ENCODE measurements at places on chromosomes 3 and 15. TPM values are rescaled to one million over a fixed set of nuclear protein-coding genes. Genes with fewer than 3 reads are reported as not detected.

GRCh38 chr3:97689962-97690361 lies 74.6 kb upstream of the ARL6 start:
- no peak for DNase-seq

GRCh38 chr3:186917512-186918312 lies 12.6 kb upstream of the ST6GAL1 start:
- DNase-seq = no peak

DNA sequence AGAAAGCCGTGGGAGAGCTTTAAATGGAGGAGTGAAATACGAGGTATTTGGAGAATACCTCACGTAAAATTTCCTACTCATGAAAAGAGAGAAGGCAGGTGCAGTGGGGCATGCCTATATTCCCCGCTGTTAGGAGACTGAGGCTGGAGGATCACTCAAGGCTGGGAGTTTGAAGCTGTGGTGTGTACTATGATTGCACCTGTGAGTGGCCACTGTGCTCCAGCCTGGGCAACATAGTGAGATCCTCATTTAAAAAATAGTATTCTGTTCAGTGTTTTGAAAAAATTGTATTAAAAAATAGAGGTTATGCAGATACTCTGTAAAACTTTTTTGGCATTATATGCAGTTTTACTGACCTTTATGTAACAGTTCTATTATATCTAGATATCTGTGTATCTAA lies 20.0 kb downstream of the UBE2E1 start:
- no peak for DNase-seq

DNA sequence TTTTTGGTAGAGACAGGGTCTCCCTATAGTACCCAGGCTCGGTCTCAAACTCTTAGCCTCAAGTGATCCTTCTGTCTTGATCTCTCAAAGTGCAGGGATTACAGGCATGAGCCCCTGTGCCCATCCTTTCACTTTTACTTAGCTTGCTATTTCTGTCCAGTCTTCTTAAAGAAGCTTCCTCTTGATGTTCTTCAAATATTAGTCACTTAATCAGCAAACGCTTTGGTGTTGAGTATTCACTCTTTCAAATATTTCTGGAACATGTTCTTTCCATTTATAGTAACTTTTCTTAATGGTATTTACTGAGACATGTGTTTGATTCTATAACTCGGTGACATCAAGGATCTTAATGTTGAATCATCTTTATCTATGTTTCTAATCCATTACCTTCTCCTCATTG lies 122.1 kb downstream of the CNTN6 start:
- no peak for DNase-seq

GRCh38 chr3:177449360-177450006 lies 252.2 kb upstream of the TBL1XR1 start:
- DNase-seq = no peak

GRCh38 chr3:172216911-172217310 lies 177.5 kb downstream of the FNDC3B start:
- no peak for DNase-seq

DNA sequence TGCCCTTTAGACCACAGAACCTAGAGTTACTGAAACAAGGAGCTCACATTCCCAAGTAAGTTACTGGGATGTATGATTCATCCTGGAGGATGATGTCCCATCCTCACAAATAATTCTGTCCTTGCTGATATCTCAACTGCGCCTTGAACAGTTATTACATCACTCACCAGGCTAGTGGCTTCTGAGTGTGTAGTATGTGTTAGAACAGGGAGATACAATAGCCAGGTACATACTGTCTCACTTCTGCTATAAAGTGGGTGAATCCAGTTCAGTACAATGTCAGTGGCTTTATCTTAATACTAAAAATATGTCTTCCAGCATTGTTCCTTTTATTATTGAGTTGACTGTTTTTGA lies 483.2 kb upstream of the FRG2C start:
- DNase-seq = no peak

DNA sequence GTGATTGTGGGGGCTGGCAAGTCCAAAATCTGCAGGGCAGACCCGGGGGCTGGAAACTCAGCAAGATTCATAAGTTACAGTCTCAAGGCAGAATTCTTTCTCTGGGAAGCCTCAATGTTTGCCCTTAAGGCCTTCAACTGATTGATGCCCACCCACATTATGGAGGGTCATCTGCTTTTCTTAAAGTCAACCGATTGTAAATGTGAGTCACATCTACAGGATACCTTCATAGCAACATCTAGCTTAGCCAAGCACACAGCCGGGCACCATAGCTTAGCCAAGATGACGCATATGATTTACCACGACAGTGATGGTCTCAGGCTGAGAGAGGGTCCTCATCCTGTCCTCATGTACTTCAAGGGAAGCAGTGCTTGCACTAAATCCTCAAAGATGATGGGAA lies 43.5 kb downstream of the IDH2 start:
- no peak for DNase-seq

DNA sequence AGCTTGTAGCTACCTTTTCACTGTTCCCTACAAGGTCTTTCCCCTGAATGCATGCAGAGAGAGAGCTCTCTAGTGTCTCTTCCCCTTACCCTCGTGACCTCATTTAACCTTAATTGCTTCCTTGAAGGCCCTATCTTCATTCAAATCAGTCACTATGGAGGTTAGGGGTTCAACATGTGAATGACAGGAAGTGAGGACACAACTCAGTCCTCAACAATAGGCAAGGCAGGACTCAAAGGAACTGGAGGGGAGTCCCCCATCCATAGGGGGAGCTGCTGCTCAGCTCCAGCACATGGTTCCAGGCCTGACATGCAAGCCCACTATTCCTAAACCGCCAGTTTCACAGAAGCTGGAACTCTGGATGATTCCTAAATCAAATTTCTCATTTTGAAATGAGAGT lies 33.8 kb upstream of the GYG1 start:
- no peak for DNase-seq

- DNase-seq = no peak
These were observed 228.2 kb upstream of the BHLHE40 start for GRCh38 chr3:4751029-4751501.

GRCh38 chr3:12508291-12508700 lies 24.0 kb downstream of the TSEN2 start:
- no peak for DNase-seq

DNA sequence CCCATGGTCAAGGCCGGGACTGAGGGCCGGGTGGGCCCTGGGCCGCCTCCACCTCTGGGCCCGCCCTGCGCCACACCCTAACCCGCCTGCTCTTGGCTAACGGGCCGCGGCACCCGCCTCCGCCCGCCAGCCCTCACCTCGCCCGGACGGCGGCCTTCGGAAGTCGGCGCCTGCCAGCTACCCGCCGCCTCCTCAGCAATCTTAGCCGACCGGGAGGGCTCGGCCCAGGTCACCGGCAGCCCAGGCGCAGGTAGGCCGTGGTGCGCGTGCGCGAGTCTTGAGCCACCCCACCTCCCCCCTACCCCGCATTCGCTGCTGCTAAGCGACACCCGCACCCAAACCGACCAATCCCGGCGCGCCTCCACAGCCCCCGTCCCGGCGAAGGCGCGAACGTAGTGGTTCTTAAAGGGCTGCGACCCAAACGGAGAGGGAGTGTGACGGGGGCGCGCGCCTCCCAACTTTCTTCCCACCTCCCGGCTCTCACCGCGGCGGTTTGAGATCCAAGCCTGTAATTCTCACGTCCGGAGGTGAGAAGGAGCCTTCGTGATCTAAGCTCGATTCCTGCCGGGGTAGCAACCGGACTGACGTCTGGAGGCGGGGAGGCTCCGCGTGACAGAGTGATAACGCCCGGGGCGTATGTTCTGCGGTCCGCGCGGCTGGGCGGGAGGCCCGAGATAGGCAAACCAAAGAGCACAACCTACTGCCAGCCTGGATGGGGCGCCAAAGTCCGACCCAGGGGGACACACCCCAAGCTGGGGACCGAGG lies at the start of gene SEC22C:
SEC22C (minus strand) TSS at position 259 of the 765 bp plus-strand sequence. CDS start 12,921 bp downstream, outside the sequence.
- DNase-seq = peak; percentile 96

DNA sequence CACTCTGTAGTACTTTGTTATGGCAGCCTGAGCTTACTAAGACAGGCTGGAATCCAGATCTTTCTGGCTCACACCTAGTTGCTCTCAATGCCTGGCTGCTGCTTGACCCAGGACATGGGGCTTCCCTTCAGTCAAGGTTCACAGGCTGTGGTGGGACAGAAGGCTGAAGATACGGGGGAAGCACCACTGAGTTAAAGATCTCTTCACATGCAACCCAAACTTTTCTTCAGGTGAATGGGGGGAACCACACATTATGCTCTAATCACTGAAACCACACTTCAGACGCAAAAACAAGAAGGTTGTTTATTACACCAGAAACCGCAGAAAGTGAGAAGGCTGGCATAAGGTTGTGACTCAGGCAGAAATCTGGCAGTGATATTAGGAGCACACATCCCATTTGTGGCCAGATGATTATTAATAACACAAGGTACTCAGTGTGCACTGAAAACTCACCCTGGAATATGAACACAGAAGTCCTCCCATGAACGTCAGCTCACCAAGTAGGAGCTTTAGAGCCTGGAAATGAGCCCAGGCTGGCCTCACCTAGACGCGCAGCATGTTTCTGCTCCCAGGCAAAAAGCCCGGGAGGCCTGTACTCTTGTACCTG lies 230.5 kb upstream of the CHRNA7 start:
- no peak for DNase-seq

DNA sequence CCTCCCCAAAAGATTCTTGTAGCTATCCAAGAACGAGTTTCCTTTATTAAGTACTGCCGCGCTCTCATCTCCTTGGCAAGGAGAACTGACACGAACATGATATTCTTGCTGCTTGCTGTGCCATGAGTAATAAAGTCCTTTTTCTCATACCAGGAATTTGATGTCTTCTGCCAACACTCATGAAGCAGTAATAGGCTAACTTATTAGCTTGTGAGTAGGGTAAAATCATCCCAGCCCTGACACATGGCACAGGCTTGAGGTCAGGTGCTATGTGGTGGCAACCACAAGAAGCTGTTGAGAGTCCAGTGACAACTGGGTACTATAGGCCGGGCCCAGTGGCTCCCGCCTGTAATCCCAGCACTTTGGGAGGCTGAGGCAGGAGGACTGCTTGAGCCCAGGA lies 22.7 kb upstream of the UBXN7 start:
- DNase-seq = no peak

DNA sequence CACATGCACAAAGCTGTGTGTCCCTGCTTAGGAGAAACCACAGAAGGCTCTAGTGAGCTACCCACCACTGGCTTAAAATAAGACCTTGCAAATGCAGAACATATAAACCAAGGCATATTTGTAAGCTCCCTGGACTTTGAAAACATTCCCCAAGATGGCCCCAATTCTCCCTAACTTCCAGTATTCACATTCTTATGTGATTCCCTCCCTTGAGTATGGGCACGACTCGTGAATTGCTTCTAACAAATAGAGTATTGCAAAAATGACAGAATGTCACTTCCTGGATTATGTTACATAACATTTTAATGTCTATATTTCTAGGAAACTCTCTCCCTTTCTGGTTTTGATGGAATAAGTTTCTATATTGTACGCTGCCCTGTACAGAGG lies 131.8 kb upstream of the MCTP2 start:
- DNase-seq = no peak

DNA sequence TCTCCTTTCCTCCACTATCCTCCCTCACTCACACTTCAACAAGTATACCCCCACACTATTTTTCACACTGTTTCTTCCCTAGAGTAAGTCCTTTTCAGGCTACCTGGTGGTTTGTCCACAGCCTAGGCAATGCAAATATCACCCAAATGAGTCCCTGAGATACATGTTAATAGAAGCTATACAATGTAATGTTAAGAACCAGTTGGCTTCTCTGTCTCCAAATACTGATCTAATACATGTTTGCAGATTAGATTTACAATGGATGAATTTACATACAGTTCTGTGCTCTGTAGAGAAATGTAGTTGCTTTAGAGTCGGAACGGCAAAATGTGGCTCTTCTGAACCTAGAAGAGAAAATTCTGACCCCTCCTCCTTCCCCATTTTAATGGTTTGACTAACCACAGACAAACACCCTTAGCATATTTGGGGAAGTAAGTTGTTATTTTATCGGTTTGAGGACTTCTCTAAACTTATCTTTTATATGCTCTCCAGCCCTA lies 63.6 kb upstream of the MBNL1 start:
- DNase-seq = no peak

DNA sequence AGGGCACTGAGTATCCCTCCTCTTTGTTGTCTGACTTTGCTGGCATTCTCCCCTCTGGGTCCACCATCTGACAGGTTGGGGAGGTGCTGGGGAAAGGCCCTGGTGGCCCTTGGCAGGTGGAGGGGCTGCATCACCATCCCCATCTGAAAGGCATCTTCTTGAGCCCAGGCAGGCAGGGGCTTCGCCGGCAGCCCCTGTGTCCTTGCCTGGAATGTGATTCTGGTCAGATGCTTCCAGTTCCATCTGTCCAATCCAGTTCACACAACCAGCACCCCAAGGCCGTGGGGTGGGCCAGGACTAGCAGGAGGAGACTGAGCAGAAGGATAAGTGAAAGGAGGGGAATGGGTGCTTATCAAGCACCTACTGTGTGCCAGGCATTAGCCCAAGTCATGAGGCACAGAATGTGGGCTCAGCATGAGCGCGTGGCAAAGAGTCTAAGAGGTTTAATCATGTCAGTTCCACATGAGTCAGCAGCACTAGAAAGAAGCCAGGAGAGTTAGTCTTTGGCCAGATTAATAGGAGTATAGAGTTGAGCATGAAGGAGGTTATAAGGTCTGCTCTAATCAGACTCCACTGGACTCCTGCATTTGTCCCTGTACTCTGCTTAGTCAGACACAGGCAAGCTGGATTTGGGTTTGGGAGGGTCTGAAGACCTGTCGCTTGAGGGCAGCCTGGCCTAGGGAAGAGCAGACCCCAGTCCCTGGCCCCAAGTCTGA lies 10.5 kb upstream of the TXNRD3 start:
- no peak for DNase-seq

DNA sequence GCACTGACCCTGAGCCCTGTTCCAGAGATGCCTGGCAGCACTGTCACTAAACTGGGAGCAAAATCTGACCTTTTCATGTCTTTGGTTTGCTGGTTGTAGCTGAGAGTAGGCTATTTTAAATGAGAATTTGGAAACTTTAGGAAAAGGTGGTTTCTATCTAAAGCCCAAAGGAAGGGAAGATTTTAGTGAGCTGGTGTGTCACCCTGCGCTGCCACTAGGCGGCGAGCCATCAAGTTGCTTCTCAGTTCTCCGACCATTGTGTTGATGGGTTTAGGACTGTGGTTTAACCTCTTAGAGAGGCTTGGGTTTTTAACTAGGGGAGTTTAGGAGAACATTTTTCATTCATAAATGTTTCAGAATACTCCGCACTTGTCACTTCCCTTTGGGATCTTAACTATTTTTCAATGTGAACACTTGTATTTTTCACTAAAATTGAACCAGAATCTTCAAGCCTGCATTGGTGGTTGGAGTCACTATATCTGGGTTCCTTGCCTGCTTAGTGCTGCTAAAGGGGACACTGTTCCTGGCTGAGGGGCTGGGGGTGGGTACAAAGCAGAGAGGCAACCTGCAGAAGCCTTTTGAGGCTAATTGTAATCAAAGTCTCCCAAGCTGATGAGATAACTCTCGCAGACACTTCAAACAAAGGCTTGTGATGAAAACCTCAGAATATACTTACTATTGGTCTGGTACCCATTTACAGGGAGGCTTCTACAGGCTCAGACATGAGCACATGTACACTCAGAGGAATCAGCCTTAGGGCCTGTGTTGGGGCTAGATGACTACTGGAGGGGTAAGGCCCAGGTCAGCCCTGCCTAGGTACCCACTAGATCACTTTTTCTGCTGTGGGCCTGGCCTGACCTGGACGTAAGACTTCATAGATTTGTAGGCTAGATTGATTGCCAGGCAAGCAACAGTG lies 16.8 kb downstream of the EXOSC7 start:
- no peak for DNase-seq

NR2E3 gene
- total RNA-seq = not detected

NDN gene
- 44.6 TPM for total RNA-seq

GPR62 gene
- total RNA-seq = 0.13 TPM

ISG20 gene
- total RNA-seq = 20.2 TPM

CPLX3 gene
- total RNA-seq = not detected

LMCD1 gene
- total RNA-seq = 68.7 TPM

C3orf20 gene
- total RNA-seq = 0.18 TPM

PRTG gene
- total RNA-seq = 4.9 TPM
